ENCODE measurements at places on chromosomes 12 and 14. TPM values are rescaled to one million over a fixed set of nuclear protein-coding genes. Genes with fewer than 3 reads are reported as not detected.

The TBC1D30 gene
- 0.20 TPM for total RNA-seq

The KRT74 gene
- total RNA-seq = 0.15 TPM

The RIC8B gene
- total RNA-seq = 13.6 TPM

The TMEM132D gene
- not detected for total RNA-seq

The LMNTD1 gene
- not detected for total RNA-seq

The LHX5 gene
- total RNA-seq = not detected

The P2RX7 gene
- total RNA-seq = 21.4 TPM

The PROX2 gene
- not detected for total RNA-seq

The CCDC77 gene
- total RNA-seq = 14.6 TPM

The KRT6C gene
- not detected for total RNA-seq

The NTF3 gene
- not detected for total RNA-seq

The RNF10 gene
- total RNA-seq = 219 TPM

The COX14 gene
- 47.9 TPM for total RNA-seq

- H3K36me3 ChIP-seq = peaks cover 42% of the 10 kb centered on the region
- peaks cover 93% of the 10 kb centered on the region for H3K4me1 ChIP-seq
- H3K27ac ChIP-seq = peak overlapping the region; percentile 67
Observed at GRCh38 chr14:69671365-69672030, 60.1 kb downstream of the SUSD6 start.

GRCh38 chr12:92064422-92064821 lies 81.2 kb downstream of the BTG1 start:
- no peak overlapping the region for H3K27ac ChIP-seq
- DNase-seq = no peak
- H3K27me3 ChIP-seq = no peaks in the 10 kb centered on the region
- H3K36me3 ChIP-seq = peaks cover 8% of the 10 kb centered on the region
- peaks cover 24% of the 10 kb centered on the region for H3K4me1 ChIP-seq

- peak overlapping the region; percentile 22 for H3K4me3 ChIP-seq
- H3K27ac ChIP-seq = no peak overlapping the region
- H3K36me3 ChIP-seq = no peaks in the 10 kb centered on the region
- peaks cover 92% of the 10 kb centered on the region for H3K27me3 ChIP-seq
- peaks cover 52% of the 10 kb centered on the region for H3K4me1 ChIP-seq
- peak; percentile 74 for DNase-seq
Observed at GRCh38 chr12:48977290-48978281, 536 bp upstream of the WNT1 start.

GRCh38 chr14:31232081-31232480 lies 24.5 kb upstream of the HECTD1 start:
- H3K36me3 ChIP-seq = no peaks in the 10 kb centered on the region
- H3K27ac ChIP-seq = no peak overlapping the region
- no peak overlapping the region for H3K4me3 ChIP-seq
- H3K4me1 ChIP-seq = no peaks in the 10 kb centered on the region
- DNase-seq = no peak

- no peaks in the 10 kb centered on the region for H3K36me3 ChIP-seq
- no peak overlapping the region for H3K4me3 ChIP-seq
- no peak overlapping the region for H3K27ac ChIP-seq
- no peak for DNase-seq
- H3K4me1 ChIP-seq = no peaks in the 10 kb centered on the region
Observed at GRCh38 chr12:26224657-26225056, 29.3 kb downstream of the SSPN start.

GRCh38 chr14:69693145-69693544 lies 73.8 kb upstream of the SRSF5 start:
- peaks cover 24% of the 10 kb centered on the region for H3K36me3 ChIP-seq
- no peak for DNase-seq
- peaks cover 75% of the 10 kb centered on the region for H3K4me1 ChIP-seq

- no peak overlapping the region for H3K4me3 ChIP-seq
- DNase-seq = no peak
- H3K27ac ChIP-seq = no peak overlapping the region
- H3K27me3 ChIP-seq = no peaks in the 10 kb centered on the region
Observed at GRCh38 chr14:73188501-73188911, 48.8 kb upstream of the PAPLN start.

DNA sequence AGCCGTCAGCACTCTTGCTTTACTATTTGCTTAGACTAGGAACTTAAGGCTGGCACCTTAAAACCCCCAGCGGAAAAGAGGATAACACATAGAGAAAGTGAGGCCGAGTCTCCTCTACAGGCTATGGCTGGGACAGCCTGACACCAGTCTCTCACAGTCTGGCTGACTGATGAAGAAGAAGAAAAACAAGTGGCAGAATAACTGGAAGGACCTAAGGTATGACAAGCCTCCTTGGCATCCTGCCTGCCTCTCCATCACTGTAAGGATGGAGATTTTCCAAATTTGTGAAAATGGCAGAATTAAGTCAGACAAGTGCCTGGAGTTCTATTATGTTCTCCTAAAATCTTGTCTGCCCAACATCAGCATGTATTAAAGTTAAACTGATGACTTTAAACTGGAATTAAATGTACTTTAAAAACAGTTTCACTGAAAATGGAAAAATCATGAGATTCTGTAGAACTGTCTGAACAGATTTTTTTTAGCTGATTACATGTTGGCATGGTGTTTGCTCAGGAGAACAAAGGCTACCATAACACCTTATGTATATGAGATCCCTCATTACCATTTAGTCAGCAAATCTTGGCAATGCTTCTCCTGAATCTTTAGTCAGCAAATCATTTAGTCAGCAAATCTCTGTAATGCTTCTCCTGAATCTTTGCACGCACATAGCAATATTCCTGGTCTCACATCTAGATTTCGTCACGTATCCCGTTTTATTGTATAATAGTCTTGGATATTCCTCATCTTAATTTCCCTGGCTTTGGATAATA lies 140.3 kb upstream of the AEBP2 start:
- H3K27me3 ChIP-seq = no peaks in the 10 kb centered on the region
- no peak overlapping the region for H3K27ac ChIP-seq
- no peak for DNase-seq

- no peak for DNase-seq
- H3K27ac ChIP-seq = no peak overlapping the region
- no peaks in the 10 kb centered on the region for H3K4me1 ChIP-seq
- H3K36me3 ChIP-seq = no peaks in the 10 kb centered on the region
- no peak overlapping the region for H3K4me3 ChIP-seq
- no peaks in the 10 kb centered on the region for H3K27me3 ChIP-seq
Observed at GRCh38 chr12:114164351-114164750, 198.2 kb upstream of the RBM19 start.

DNA sequence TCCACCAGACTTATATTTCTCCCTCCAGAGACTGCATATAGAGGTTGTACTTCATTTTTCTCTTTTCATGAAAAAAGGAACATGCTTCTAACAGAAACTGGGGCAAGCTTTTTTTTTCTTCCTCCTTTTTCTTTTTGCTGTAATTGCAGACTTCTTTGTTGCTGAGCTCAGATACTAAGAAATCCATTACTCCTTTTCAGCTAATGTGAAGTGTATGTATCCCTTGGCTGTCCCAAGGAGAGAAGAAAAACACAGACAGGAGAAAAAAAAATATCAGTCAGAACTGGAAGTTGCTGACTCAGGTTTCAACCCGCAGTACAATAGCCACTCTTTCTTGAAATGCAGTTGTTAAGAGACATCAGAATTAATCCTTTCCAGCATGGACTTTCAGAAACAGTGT lies 1248.4 kb downstream of the LRFN5 start:
- no peaks in the 10 kb centered on the region for H3K4me1 ChIP-seq
- no peak overlapping the region for H3K4me3 ChIP-seq
- no peak for DNase-seq

- H3K27ac ChIP-seq = peak overlapping the region; percentile 28
- no peak for DNase-seq
- no peak overlapping the region for H3K4me3 ChIP-seq
Observed at GRCh38 chr12:14403711-14404196, 38.3 kb downstream of the ATF7IP start.

DNA sequence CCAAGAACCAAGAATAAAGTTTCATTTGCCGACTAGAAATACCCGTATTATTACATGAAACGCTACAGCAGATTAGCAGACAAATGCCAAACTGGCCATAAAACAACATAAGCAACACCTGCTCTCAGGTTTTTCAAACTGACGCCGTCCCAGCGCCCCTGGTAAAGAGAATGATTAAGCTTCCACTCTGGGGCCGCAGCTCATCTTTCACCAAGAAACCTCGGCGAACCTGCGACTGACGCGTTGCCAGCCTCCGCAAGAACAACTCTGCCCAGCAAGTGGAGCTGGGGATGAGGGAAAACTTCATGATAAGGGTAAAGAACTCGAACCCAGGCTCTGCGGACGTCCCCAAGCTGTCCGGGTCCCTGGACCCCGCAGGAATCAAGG lies 530 bp downstream of the ARL1 start:
- no peaks in the 10 kb centered on the region for H3K27me3 ChIP-seq
- peaks cover 21% of the 10 kb centered on the region for H3K4me1 ChIP-seq
- peak overlapping the region; percentile 95 for H3K27ac ChIP-seq
- no peaks in the 10 kb centered on the region for H3K36me3 ChIP-seq
- peak overlapping the region; percentile 99 for H3K4me3 ChIP-seq

GRCh38 chr12:123900871-123901376 lies 71.7 kb downstream of the CCDC92 start:
- DNase-seq = peak; percentile 12
- peaks cover 2% of the 10 kb centered on the region for H3K27me3 ChIP-seq
- peaks cover 8% of the 10 kb centered on the region for H3K4me1 ChIP-seq
- no peak overlapping the region for H3K27ac ChIP-seq

DNA sequence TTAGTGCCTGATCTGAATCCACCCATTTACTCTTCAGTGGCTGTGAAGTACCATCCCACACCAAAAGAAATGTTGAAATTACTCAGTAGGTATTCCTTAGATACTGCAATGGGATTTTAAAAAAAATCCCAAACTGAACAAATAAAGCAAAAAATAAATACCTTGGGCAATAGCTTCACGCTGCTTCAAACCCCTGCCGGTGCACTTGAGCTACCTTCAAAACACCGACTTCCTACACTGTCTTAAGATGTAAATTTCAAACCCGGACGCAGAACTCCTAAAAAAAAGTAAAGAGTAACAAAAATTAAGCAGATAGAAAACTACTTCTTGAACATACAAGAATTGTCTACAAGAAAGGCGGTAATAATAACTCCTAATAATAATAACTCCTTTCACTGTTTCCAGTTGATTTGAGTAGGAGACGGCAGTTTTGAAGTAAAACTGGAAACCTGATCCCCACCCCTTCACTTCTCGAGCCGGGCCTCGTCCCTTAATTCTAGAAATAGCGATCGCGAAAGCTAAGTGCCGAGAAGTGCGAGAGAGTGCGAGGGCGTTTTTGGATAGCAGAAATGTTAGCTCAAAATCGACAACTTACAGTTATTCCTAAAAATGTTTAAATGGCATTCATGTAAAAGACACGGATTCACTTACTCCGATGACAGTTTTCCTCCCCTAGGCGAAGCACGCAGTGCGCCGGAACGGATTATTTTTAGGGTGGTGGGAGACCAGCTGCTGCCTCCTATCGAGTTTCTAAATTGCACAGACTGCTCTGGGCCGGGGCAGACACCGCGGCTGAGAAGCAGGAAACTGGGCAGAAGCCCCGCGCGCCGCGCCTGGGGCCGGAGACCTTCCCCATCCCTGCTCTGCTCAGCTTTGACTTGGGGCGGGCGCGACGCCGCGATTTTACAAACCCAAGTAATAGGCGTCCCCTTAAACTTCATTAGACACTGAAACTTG lies at the start of gene ABCC9:
Gene ABCC9, minus strand, starts transcription at position 878 of the 957 bp plus-strand sequence. CDS start 4,752 bp downstream, outside the sequence.
- peak; percentile 16 for DNase-seq
- peak within 1 kb of the TSS; percentile 54 for H3K4me3 ChIP-seq
- H3K36me3 ChIP-seq = no peaks in the 10 kb centered on the region

DNA sequence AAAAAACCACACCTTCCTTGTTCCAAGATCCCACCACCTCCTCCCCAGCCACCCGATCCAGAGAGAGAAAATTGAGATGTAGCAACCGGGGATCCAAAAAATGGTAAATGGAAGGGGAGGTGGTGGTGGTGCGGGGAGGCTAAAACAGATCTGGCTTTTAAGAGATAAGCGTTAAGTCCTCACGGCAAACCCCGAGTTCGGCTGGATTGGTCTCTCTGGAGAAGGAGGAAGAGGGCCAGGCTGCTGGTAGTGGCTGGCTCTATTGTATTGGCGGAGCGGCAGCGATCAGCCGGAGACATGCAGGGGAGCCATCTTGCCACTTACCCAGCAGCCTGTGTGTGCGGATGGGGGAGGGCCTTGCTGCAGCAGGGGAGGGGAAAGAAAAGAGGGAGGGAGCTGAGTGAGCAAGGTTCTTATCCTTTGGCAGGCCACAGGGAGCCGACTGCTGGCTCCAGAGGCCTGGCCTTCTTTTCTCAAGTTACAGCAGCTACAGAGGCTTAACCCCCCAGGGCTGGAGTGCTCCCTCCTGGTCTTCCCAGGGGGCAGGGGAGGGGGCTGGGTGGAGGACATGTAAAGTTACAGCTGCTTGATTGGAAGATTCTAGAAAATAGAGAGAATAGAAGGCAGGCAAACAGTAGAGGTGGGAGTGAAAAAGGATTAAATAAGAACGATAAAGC lies 14.1 kb upstream of the CDH24 start:
- no peaks in the 10 kb centered on the region for H3K27me3 ChIP-seq
- DNase-seq = peak; percentile 88
- peak overlapping the region; percentile 87 for H3K4me3 ChIP-seq
- H3K36me3 ChIP-seq = peaks cover 45% of the 10 kb centered on the region
